ENCODE measurements at places on chromosomes 2 and 18.

- no peak for DNase-seq
These were observed 1059.2 kb upstream of the LRRTM1 start for GRCh38 chr2:81363800-81364199.

DNA sequence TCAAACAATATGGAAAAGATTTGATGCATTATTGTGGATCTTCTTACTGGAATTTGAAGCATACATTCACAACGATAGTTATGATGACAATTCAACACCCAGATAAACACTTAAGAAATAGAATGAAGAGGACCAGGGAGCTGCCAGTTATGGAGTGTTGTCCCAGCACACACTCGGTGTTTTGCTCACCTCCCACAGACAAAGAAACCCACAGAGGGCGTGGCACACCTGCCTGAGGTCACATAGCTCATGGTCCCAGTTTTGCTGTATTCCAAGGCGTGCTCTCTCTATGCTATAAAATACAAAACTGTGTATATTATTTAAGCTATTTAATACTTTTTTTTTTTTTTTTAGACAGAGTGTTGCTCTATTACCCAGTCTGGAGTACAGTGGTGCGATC is 31.1 kb downstream of the EFR3B start:
- no peak for DNase-seq

- no peak for DNase-seq
These were observed 111.6 kb upstream of the SATB2 start for GRCh38 chr2:199569336-199569735.

DNA sequence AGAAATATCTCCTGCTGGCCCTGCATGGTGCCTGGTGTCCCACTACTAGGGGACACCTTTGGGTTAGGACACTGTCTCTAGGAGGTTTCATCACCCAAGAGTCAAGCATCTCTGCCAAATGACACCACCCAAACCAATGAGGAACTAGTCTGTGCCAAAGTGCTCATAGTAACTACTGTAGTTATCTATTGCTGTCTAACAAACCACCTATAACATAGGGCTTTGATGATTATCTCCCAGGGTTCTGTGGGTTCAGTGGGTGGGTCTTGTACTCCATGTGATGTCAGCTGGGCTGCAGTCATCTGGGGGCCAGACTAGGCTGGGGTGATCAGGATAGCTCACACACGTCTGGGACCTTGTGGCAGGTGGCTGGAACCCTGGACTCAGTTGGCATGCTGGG is 59.8 kb downstream of the EPAS1 start:
- DNase-seq = no peak

GRCh38 chr2:45681675-45682074 is 30.2 kb downstream of the PRKCE start:
- no peak for DNase-seq

- no peak for DNase-seq
These were observed 67.8 kb downstream of the ABCG8 start for GRCh38 chr2:43906448-43907109.

DNA sequence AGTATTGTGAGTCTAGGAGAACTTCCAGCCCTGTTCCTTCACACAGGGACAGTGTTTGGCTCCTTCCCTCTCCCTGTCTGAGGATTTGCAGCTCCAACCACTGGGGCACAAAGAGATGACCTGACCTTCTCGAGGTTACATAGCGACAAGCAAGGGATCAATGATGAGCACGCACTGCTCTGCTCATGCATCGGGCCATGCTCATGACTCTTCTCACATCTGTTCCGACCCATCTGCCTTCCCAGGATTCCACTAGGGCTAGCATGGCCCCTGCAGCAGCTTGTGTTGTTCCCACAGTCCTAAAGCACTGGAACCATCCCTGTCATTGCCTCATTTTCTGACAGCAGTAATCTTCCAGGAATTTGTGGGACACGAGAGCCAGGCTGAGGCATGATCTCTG is 78.8 kb upstream of the ARHGAP28 start:
- DNase-seq = no peak

DNA sequence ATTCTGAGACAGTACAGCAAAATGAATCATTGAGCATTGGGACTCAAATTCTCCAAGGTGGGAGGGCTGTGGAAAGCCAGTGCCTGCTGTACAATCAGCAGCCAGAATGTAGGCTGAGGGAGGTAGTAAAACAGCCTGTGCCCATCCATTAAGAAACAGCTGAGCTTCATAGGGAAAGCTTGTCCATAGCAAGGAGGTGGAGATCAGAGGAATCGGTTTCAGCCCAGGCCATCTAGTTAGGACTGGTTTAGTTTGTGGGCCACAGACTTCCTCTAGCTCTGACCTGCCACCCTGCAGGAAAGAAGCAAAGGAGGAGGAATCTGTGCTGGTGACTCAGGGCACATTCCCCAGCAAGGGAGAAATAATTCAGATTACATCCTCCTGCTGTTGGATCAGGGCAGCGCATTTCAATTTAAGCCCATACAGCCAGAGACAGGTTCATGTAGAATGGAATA is 333.4 kb downstream of the SETBP1 start:
- no peak for DNase-seq

GRCh38 chr2:16495509-16496208 is 170.0 kb downstream of the CYRIA start:
- DNase-seq = no peak

GRCh38 chr2:108632332-108633160 is 86.7 kb upstream of the RANBP2 start:
- no peak for DNase-seq

GRCh38 chr18:23992089-23992940 is 22.2 kb upstream of the TTC39C start:
- peak; percentile 85 for DNase-seq

GRCh38 chr2:54559593-54560145 is 103.5 kb downstream of the SPTBN1 start:
- DNase-seq = peak; percentile 39

DNA sequence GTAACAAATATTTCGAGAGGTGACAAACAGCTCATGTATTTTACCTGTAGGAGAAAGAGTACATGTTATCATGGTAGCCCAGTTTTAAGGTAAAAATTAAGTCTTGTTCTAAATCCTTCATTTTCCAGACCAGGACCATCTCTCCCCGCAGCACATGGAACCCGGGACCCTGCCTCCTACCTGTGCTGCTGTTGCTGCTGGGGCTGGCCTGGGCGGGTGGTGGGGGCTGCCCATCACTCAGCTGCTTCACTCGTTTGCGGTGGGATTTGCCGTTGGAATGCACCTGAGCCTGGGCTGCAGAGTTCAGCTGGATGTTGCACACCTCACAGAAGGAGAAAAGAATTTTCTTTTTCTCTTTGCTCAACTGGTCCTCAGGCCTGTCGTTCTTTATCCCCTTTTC is 92.1 kb downstream of the ZNF385B start:
- no peak for DNase-seq

DNA sequence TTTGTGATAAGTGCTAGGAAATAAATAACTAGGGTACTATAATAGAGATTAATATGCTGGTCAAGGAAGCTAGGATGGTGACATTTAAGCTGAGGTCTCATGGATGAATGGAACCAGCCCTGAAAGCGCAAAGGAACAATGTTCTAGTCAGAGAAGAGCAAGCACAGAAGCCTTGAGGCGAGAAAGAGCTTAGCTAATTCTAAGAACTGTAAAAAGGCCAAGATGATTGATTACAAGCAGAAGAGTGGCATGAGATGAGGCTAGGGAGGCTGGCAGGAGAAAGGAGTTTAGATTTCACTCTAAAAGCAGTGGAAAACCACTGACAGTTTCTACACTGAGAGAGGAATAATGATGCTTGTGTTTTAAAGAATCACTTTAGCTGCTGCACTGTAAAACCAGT is 3.4 kb upstream of the YIPF4 start:
- no peak for DNase-seq
